Spinal cord (tissue), 10 donors: ENCODE measurements at places on chromosomes 5 and 9.

DNA sequence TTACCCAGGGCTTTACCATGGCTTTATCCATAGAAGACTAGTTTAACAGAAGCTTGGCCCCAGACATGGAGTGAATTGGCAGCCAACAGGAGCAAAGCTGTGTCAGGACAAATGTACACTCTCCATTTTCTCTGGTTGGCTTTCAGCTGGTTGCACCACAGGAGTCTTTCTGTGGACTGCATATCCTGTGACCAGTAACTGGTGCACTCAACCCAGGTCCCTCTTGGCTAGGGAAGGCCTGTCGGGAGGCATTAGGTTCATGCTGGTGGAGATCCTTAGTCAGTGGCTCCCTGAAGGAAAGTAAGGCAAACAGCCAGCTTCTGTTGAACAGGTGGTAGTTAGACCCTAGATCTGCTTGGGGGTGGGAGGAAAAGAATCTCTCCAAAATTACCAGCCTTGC lies 146.9 kb upstream of the TLX3 start:
- no peaks in the 10 kb centered on the region for H3K36me3 ChIP-seq
- no peaks in the 10 kb centered on the region for H3K27me3 ChIP-seq

DNA sequence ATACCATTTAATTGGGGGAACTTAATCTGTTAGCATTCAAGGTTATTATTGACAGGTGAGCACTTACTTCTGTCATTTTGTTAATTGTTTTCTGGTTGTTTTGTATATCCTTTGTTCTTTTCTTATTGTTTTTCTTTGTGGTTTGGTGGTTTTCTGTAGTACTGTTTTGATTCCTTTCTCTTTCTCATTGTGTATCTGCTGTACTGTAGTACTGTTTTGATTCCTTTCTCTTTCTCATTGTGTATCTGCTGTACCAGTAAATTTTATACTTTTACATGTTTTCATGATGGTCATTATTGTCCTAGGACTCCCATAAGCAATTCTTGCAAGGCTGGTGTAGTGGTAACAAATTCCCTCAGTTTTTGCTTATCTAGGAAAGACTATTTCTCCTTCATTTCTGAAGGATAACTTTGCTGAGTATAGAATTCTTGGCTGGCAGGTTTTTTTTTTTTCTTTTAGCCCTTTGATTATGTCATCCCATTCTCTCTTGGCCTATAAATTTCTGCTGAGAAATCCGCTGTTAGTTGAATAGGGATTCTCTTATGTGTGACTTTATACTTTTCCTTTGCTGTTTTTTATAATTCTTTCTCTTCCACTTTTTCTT lies 24.1 kb upstream of the CACNA1B start:
- H3K36me3 ChIP-seq, result no peaks in the 10 kb centered on the region
- H3K4me3 ChIP-seq, result no peak overlapping the region
- no peaks in the 10 kb centered on the region for H3K27me3 ChIP-seq
- DNase-seq, result no peak
- no peaks in the 10 kb centered on the region for H3K4me1 ChIP-seq
- no peak overlapping the region for H3K27ac ChIP-seq

DNA sequence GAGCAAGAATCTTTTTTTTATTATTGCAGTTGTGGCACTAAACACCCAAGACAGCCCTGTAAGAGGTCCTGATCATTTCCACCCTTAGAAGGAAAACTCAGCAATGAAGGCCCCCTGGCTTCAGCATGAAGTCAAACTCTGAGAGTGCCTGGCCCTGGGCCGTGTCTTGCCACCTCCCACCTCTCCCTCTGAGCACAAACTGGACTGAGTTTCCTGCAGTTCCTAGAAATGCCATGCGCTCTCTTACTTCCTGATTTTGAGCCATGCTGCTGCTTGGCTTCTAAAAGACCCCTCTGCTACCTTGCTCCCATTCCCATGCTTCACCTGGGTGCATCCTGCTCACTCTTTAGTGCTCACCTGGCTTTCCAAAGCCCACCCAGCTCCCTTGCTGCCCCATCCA lies 140.4 kb upstream of the KLF9 start:
- peaks cover 23% of the 10 kb centered on the region for H3K4me1 ChIP-seq
- H3K36me3 ChIP-seq, result no peaks in the 10 kb centered on the region
- no peak overlapping the region for H3K27ac ChIP-seq

- DNase-seq, result no peak
- peaks cover 7% of the 10 kb centered on the region for H3K4me1 ChIP-seq
Measured at GRCh38 chr9:88828018-88828417, 163.2 kb upstream of the S1PR3 start.

DNA sequence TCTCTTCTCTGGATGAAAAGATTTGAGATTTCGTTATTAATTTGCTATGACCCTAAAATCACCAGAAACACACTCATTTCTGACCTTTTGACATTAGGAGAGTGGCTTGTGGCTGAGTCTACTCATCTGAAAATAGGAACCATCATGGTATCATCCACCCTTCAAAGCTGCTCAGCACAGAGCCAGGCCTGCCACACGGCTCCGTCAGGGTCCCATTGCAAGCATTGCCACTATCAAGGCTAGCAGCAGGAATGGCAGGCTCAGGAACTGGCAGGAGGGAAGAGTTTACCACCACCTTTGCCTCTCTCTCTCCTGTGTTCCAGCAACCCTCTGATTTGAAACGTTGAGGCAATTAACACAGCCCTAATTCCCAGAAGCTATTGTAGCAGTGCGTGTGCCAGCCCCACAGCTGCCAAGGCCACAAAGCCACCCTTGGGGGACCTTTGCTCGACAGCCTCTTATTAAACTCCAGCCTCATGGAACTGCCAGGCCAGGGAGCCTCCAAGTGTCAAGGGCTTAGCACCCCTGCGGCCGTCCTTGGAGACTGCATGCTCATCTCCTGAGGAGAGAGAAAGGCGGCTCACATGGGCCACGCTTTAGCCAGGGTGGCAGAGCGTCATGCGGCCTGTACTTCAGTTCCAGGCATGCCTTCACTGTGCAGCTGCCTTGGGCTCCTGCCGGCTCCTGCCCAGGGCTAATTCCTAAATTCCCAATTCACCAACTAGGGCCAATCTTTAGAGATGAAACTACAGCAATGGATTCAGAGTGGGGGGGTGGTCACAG lies 145.9 kb downstream of the ROR2 start:
- no peak for DNase-seq
- peaks cover 12% of the 10 kb centered on the region for H3K4me1 ChIP-seq
- no peaks in the 10 kb centered on the region for H3K27me3 ChIP-seq
- H3K27ac ChIP-seq, result no peak overlapping the region

DNA sequence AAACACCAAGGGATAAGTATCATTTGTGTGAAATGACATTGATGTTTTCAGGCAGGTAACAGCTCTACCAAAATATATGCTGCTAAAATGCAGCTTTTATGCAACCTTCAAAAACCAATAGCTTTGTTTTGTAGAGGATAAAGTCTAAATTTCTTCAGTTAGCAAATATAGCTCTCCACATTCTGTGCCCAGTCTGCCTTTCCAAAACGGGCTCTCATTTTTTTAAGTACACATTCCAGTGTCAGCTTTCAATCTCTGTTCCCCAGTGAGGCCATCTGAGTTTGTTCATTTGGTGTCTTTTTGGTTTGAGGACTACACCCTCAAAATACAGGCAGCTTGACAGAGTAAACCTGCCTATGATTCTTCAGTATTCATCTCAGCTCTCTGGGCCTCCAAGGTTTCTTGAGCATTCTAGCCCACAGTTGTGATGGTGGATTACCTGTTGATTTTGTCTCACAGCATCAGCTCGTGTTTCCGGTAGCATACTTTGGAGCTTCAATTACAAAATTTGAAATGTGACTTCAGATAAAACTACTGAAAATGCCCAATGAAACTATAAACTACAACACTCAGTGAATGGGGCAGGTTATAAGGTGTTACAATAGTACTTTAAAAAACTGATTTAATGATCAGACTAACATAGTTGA lies 55.7 kb downstream of the NR3C1 start:
- H3K27ac ChIP-seq, result no peak overlapping the region
- no peaks in the 10 kb centered on the region for H3K36me3 ChIP-seq
- H3K27me3 ChIP-seq, result no peaks in the 10 kb centered on the region
- H3K4me3 ChIP-seq, result no peak overlapping the region
- H3K4me1 ChIP-seq, result no peaks in the 10 kb centered on the region
- no peak for DNase-seq

- H3K36me3 ChIP-seq, result no peaks in the 10 kb centered on the region
- peaks cover 4% of the 10 kb centered on the region for H3K4me1 ChIP-seq
- peak; percentile 48 for DNase-seq
- no peaks in the 10 kb centered on the region for H3K27me3 ChIP-seq
Measured at GRCh38 chr9:70006306-70006705, 37.3 kb upstream of the MAMDC2 start.

- H3K4me3 ChIP-seq, result no peak overlapping the region
- H3K27ac ChIP-seq, result no peak overlapping the region
- H3K27me3 ChIP-seq, result no peaks in the 10 kb centered on the region
- no peak for DNase-seq
- no peaks in the 10 kb centered on the region for H3K4me1 ChIP-seq
- no peaks in the 10 kb centered on the region for H3K36me3 ChIP-seq
Measured at GRCh38 chr5:96189028-96189826, 227.6 kb upstream of the ELL2 start.

DNA sequence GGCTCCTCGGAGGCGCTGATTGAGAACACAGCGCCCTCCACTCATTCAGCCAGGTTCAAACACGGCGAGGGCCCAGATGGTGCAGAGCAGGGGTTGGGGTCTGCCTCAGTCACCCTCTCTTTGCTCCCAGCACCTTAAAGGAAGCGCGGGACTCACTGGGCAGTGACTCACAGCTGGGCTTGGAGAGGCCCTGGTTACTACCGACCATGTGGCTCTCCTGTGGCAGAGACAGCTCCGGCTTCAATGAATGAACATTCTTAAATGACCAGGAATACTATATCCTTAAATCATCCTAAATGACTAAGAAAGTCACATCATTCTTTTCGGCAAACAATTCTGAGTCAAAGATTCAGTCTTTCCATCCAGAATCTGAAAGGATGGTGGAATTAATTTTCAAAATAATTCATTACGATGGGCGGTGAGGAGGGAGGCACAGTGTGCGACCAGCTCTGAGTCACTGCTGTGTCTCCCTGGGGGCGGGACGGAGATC lies 1.6 kb upstream of the INPP5E start:
- no peaks in the 10 kb centered on the region for H3K27me3 ChIP-seq
- no peak overlapping the region for H3K4me3 ChIP-seq
- H3K27ac ChIP-seq, result no peak overlapping the region

GRCh38 chr9:20023961-20024571 lies 235.2 kb upstream of the SLC24A2 start:
- DNase-seq, result no peak
- H3K4me3 ChIP-seq, result no peak overlapping the region
- H3K27me3 ChIP-seq, result no peaks in the 10 kb centered on the region
- H3K4me1 ChIP-seq, result no peaks in the 10 kb centered on the region

- H3K4me3 ChIP-seq, result no peak overlapping the region
- DNase-seq, result no peak
- no peak overlapping the region for H3K27ac ChIP-seq
- no peaks in the 10 kb centered on the region for H3K4me1 ChIP-seq
- no peaks in the 10 kb centered on the region for H3K36me3 ChIP-seq
- no peaks in the 10 kb centered on the region for H3K27me3 ChIP-seq
Measured at GRCh38 chr9:19568946-19569345, 160.1 kb downstream of the ACER2 start.

DNA sequence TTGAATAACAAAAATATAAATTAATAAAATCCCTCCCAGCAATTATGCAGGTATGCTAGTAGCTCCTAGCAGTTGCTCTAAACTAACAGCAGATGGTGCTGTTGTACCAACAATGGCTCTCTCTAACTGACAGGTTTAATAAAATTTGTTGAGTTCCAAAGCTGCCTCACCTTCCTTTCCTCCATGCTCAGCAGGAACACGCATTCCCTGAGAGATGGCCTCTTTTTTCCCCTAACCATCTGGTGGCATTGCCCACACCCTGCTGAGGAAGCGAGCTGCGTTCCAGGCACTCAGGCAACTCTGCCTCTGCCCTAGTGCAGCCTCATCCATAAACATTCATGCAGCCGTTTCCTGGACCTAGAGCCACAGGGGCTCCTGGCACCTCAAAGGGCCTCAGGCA lies 106.2 kb downstream of the KLHL3 start:
- peaks cover 6% of the 10 kb centered on the region for H3K4me1 ChIP-seq
- DNase-seq, result no peak
- peaks cover 13% of the 10 kb centered on the region for H3K36me3 ChIP-seq
- H3K4me3 ChIP-seq, result no peak overlapping the region
